Cardiac fibroblast (primary cell): ENCODE measurements at places on chromosomes 6 and 20.

DNA sequence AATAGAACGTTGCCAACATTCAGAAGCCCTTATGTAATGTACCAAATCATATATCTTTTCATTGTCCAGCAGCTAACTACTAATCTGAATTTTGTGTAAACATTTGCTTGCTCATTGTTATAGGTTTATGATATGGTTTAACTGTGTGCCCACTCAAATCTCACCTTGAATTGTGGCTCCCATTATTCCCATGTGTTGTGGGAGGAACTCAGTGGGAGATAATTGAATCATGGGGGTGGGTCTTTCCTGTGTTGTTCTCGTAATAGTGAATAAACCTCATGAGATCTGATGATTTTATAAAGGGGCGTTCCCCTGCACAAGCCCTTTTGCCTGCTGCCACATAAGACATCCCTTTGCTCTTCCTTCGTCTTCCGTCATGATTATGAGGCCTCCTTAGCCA, 91.9 kb upstream of the CLVS2 start:
- DNase-seq: no peak

GRCh38 chr6:3383525-3383924, 73.3 kb downstream of the SLC22A23 start:
- peak; percentile 76 for DNase-seq

- no peak for DNase-seq
Observed at GRCh38 chr6:89564752-89565427, 73.7 kb downstream of the LYRM2 start.

- no peak for DNase-seq
Observed at GRCh38 chr20:4061987-4062386, 46.6 kb upstream of the RNF24 start.

- DNase-seq: no peak
Observed at GRCh38 chr6:3656076-3656475, 95.4 kb downstream of the PXDC1 start.

DNA sequence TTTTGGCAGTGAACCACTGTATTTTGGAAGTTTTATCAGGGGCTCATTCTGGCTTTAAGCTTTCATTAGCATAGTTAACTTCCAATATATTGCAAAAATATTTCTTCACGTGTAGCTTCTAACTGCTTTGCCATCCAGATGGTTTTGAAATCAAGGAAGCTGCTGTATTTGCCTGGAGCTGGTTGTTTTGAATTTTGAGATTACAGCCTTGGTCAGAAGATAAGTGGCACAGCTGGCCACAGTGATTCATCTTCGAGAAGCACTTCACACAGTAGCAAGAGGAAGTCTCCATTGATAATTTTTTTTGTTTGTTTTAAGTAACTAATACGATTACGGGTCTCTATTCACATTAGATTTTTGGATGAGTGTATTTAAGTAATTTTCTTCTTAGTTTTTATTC, 3.8 kb downstream of the APCDD1L start:
- DNase-seq: peak; percentile 74

GRCh38 chr6:17610835-17611234, 10.7 kb downstream of the FAM8A1 start:
- no peak for DNase-seq

- no peak for DNase-seq
Observed at GRCh38 chr6:44463728-44464450, 76.4 kb downstream of the CDC5L start.

DNA sequence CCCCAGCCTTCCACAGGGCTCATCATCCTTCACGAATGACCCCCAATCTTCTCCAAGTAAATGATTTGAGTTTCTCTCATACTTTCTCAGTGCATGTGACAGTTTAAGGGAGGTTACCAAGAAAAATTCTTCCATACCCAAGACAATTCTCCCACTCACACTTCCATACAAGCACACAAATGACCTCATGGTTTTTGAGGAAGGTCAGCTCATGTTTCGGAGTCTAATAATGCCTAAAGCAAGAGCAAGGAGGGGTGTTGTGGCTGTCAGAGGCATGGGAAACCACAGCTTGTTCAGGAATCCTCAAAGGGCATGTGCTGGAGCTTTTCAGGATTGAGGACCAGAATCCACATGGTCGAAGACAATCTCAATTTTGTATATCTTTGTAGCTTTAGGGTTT, 279.0 kb downstream of the MAFB start:
- no peak for DNase-seq

- no peak for DNase-seq
Observed at GRCh38 chr20:9352739-9353138, 161.7 kb upstream of the LAMP5 start.

DNA sequence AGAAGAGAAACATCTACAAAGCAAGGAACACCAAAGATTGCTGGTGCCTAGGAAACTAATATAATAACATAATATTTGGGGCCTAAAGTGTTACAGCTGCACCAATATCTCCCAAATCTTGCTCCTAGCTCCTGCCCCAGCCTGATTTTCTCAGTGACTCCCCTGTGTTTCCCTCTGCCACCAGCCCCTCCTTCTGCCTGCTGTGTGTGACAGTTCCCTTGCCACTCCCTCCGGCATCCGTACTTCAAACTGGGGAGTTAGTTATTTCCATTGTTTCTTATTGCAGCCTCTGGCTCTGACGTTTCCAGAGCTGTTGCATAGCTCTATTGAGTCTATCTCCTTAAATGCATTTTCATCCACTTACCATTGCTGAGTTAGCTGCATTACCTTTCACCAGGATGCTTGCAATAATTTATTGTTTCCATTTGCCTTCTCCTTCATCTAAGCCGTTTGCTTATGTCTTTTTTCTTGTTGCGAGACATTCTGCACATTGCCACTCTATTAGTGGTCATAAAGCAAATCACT, 43.1 kb downstream of the ESR1 start:
- DNase-seq: no peak

DNA sequence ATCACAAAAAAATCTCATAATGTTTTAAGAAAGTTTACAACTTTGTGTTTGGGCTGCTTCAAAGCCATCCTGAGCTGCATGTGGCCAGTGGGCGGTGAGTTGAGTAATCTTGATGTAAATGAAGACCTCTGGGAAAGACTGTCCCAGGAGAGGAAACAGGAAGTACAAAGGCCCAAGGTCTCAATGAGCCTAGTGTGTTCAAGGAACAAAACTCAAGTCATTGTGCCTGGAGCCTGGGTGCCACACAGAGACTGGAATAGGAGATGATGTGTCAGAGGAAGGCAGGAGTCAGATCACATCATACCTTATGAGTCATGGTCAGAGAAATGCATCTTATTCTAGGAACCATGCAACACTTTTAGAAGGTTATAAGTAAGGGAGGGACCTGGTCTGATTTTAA, 51.5 kb downstream of the COL19A1 start:
- DNase-seq: peak; percentile 94

DNA sequence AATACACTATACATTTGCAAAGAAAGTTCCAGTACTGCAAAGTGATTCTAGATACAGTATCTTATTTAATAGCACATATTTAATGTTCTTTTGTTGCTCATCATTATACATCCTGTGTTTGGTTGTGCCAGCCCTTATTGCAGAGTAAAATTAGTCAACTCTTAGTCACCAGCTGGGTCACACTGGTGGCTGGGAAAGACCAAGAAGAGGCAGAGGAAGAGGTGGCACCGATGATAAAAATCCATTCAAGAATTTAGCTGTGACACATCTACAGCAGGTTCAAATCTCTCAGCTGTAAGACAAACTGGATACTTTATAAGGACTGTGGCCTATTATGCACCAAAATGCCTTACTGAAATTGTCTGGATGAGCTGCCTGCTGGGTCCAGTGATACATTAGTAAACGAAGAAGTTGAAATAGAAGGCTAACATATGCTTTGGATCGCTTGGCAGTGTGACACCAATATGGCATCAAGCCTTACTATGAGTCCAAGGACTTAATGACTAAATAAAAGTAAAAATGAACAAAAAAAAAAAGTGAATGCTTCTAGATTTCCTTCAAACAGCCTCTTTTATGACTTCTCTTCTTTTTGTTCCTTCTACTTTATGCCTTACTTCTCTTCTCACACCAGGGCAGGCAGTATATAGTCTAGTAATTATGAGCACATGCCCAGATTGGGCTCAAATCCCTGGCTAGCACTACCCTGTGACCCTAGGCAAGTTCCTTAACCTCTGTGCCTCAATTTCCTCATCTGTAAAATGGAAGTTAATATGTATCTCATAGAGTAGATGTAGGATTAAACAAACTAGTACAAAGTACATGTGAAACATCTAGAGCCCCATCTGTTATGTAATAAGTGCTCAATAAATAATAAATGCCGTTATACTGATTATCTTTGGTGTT, 29.4 kb upstream of the RNF8 start:
- DNase-seq: peak; percentile 70

- DNase-seq: peak; percentile 23
Observed at GRCh38 chr20:41696428-41696827, 78.3 kb upstream of the CHD6 start.

GRCh38 chr6:123909989-123910388, 106.3 kb downstream of the NKAIN2 start:
- no peak for DNase-seq

DNA sequence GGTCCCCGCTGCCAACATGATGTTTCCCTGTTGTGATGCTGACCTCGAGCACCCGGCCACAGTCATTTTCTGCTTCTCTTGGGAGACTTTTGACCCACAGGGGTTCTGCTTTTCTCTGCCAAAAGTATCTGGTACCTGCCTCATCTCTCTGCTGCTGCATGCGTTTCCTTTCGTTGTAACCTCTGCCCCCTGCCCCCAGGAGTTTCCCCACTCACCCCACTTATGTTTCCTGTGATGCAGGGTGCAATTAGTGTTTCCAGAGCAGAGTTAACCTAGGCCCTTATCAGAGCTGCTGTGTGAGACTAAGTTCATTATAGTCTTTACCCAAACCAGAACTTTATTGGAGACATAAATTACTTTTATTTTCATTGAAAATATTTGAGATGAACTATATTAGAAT, 65.2 kb upstream of the EDN3 start:
- no peak for DNase-seq

DNA sequence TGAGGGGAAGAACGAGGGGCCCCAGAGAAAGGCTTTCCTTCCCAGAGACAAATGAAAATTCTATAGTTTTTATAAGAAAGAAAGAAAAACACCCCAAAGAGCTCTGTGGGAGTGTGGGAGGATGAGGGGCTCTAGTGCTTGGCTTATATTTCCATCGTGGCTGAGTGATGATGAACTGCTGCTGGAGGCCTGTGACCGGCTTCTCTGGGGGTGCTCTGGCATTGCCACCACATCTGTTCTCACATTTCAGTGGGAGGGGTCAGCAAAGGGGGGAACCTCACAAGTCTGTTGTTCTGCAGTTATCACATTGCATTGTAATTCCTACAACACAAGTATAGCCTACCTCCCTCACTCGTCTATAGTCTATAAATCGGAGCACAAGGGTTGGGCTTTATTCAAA, 67.6 kb upstream of the BACH2 start:
- no peak for DNase-seq

DNA sequence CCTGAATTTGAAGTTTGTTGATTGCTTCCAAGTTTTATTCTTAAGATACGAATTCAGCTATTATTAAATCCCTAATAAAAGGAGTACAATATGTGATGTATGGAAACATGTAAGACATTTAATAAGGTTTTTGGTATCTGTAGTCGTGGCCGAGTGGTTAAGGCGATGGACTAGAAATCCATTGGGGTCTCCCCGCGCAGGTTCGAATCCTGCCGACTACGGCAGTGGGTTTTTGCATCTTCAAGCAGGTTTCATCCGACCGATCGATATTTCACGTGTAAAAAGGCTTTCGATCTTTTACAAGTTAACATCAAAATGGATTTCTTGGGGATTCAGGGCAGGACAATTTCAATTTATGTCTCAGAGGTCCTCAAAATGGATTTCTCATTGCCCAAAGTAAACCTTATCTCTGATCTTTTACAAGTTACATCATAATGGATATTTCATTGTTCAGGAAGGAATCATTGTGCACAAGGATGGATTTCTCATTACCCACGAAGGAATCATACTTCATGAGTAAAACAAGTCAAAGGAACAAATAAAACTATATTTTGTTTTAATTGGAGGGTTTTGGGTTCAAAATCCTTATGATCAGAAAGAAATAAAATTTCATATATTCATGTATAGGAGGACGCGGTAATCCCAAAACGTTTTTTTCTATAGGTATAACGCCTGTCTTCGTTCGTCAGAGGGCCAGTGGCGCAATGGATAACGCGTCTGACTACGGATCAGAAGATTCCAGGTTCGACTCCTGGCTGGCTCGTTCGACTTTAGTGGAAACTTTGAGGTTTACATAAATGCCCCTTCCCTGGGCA, 37.3 kb upstream of the BTN3A2 start:
- peak; percentile 93 for DNase-seq
